ENCODE measurements at places on chromosomes 1 and 21.

DNA sequence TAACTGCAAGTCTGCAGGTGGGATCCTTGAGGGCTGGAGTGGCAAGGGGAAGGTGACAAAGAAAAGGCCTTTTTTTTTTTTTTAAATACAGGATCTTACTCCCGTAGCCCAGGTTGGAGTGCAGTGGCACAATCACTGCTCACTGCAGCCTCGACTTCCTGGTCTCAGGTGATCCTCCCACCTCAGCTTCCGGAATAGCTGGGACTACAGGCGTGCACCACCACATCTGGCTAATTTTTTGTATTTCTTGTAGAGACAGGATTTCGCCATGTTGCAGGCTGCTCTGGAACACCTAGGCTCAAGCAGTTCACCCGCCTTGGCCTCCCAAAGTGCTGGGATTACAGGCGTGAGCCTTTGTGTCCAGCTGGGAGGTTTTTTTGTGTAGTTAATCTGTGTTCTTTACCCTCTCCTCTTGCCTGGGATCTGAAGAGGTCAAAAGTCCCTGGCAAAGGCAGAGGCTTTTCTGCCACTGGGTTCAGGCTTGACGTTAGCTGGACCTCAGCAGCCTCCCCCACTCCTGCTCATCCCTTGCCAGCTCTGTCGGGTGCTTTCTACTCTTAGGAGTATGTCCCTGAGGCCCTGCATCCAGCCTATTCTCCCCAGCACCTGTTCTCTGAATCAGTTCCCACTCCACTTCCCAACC lies 5.2 kb downstream of the IL6R start:
- no peak for DNase-seq

DNA sequence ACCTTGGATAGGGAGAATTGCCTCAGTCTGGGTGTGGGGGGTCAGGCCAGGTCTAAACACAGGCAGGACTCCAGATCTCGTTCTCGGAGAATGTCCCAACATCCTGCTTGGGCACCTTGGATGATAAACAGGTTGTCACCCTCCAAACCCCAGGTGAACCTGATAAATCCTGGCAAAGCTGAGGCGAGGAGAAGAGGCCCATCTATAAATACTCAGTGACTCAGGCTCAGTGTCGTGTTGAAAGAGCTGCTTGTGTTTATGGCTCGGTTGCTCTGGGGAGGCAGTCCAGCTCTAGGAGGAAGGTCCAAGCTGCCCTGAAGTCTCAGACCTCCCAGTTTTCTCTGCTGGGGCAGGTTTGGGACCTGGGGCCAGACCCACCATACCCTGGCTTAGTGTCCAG lies 15.8 kb upstream of the TRIM63 start:
- DNase-seq = no peak

DNA sequence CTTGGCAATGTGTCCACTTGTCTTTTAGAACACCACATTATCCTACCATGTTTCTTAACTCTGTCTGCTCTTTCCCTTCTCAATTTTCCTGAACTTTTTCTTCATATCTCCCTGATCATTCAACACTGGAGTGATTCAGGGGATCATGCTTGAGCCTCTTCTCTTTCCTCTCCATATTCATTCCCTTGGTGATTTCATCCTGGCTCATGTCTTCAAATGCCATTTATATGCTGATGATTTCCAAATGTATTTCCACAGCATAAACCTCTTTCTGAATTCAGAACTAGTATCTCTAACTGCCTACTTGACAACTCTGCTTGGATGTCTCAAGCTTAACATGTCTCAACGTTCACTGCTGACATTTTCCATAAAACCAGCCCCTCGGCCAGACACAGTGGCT lies 8.5 kb upstream of the IVL start:
- DNase-seq = no peak

DNA sequence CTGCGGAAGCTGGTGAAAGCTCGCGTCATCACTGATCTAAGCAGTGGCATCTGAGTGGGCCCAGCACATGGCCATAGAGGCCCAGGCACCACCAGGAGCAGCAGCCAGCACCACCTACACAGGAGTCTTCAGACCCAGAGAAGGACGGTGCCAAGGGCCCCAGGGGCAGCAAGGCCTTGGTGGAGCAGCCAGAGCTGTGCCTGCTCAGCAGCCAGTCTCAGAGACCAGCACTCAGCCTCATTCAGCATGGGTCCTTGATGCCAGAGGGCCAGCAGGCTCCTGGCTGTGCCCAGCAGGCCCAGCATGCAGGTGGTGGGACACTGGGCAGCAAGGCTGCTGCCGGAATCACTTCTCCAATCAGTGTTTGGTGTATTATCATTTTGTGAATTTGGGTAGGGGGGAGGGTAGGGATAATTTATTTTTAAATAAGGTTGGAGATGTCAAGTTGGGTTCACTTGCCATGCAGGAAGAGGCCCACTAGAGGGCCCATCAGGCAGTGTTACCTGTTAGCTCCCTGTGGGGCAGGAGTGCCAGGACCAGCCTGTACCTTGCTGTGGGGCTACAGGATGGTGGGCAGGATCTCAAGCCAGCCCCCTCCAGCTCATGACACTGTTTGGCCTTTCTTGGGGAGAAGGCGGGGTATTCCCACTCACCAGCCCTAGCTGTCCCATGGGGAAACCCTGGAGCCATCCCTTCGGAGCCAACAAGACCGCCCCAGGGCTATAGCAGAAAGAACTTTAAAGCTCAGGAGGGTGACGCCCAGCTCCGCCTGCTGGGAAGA lies 3.2 kb upstream of the ARTN start:
- DNase-seq = no peak

DNA sequence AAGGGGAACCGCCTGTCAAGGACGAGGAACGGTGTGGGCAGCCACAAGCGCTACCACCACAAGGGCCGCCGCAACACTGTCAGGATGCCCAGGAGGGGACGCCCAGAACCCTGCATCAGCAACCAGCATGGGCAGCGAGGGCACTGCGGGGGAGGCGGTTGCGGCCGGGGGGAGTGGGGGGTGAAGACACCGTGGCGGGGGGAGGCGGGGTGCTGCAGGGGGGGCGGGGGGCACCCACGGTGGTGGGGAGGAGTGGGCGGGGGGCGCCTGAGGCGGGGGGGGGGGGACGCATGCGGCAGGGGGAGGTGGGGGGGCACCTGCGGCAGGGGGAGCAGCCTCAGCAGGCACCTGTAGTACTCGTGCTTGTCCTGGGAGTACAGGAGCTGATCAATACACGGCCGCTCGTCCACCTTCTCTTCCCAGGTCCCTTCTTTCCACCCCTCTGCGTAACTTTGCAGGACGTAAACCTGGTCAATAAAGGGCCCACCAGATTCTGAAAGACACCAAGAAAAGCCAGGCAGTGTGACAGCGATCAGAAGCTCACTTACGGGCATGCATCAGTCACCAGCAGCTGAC lies 4.6 kb downstream of the POFUT2 start:
- DNase-seq = no peak

DNA sequence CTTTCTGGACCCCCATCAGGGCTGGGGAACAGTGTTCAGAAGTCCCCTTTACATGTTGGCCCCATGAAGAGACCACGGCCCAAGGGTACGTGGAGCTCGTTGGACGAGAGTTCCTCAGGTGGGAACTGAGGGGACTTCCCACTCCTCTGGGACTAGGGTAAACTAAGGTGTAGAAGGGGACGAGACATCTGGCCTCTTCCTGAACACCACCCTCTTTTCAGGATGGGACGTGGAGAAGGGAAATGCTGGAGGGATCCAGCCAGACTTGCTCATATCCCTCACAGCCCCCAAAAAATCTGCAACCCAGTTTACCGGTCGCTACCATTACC lies 2.0 kb downstream of the NAXE start:
- DNase-seq = no peak

DNA sequence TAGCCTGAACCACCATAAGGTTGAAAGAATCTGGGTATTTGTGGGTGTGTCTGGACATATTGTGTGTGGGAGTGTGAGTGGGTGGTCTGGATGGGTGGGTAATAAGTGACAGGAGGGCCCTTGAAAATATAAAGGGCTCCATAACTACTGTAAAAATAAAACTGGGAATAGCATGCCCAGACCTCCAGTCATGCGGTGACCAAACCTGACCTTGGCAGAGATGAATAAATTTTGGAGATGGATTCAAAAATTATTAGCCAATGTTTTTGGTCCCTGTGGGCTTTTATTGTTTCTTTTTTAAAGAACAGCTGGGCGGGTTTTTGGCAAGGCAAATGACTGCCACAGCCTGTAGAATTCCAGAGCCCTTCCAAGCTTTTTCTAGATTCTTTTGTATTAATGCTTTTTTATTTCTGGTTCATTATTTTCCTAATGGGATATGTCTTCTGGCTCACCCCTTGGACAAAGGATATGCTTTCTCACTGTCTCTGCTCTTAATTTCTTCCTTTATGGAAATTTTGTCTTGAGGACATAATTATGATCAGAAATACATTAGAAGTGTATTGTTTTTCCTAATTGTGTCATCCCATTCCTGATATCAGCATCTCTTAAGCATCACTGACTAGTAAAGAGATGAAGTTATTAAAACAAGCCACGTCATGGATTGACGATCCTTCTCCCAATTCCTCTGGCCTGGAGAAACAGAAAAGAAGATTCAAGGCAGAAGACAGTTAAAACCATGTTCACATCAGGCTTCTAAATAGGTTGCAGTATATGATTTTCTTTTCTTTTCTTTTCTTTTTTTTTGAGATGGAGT lies 69.5 kb downstream of the NTMT2 start:
- no peak for DNase-seq

DNA sequence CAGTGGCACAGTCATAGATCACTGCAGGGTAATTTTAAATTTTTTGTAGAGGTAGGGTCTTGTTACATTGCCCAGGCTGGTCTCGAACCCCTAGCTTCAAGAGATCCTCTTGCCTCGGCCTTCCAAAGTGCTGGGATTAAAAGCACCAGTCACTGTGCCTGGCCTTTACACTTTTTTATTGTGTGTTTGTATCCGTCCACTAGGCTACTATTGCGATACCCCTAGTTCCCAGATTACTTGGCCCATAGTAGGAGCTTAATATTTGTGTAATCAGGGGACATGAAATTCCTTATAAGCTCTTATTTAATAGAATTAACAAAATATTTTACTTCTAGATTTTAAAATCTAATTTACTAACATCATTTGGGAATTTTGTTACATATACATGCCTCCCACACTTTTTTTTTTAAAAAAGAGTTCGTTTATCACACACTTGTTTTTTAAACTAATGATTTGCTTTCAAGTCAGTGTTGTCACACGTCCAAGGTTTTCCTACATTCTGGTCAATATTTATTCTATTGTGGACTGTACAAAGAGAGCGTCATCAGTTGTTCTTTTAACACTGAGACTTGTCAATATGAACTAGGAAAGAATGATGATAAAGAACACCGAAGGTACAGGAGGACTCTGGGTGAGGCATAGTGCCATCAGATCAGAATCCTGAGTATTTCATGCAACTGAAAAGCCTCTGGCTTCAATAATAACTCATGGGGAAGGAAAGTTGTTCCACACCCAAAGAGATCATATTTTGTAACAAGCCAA lies 63.7 kb downstream of the LEPR start:
- DNase-seq = no peak

DNA sequence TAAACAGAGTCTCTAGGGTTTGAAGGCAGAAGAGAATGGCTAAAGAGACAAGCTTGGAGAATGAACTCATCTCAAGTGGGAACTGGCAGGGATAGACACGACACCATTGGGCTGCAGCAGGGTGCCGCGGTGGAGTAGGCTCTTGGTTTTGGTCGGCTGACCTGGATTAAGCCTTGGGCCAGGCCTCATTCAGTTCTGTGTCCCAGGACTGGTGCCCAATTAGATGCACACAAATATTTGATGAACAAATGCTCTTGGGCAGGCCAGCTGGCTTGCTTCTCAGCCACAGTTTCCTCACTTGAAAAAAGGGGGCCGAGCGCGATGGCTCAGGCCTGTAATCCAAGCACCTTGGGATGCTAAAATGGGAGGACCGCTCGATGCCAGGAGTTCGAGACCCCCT lies 53.4 kb upstream of the CITED4 start:
- DNase-seq = no peak

- DNase-seq = peak; percentile 55
These were observed 1.2 kb downstream of the MAPKAPK2 start for GRCh38 chr1:206685769-206686477.

GRCh38 chr1:175479521-175480342 lies 263.7 kb downstream of the TNR start:
- no peak for DNase-seq

DNA sequence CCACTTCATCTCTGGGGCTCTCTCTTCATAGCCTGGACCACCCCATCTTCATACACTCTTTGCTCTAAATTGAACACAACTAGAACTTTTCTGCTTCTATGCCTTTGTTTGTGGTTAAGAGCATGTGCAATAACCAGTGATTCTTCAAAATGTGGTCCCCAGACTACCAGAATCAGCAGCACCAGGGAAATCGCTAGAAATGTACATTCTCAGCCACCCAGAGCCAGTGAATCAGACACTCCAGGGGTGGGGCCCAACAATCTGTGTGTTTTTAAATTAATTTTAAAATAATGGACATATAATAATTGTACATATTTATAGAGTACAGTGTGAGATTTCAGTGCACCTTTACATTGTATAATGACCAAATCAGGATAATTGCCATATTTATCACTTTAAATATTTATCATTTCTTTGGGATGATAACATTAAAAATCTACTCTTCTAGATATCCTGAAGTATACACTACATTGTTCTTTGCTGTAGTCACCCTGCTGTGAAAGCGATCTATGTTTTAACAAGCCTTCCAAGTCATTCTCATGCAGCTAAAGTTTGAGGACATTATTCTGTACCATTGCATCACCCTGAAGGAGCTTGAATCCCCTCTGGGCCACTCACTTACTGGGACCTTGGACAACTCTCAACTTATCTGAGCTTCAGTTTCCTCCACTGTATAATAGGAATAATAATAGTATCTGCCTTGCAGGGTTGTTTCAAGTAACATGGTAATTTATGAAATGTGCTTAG lies 10.8 kb downstream of the GRHL3 start:
- DNase-seq = no peak

DNA sequence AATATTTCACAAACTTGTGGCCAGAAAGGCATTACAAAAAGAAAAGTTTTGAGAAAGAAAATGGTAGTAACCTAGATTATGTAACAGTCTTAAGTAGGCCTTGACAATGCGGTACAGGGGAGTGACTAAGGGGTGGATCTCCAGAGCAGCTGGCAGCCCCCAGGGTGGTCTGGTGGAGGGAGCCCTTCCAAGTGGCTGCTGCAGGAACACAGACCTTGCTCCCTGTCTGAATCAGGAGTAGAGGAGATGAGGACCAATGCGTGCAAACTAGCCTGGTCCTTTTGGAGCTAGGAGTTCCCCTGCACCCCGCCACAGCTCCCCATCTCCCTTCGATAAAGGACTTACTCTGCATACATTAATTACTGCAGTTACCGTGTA lies 189.0 kb downstream of the NFIA start:
- DNase-seq = no peak

DNA sequence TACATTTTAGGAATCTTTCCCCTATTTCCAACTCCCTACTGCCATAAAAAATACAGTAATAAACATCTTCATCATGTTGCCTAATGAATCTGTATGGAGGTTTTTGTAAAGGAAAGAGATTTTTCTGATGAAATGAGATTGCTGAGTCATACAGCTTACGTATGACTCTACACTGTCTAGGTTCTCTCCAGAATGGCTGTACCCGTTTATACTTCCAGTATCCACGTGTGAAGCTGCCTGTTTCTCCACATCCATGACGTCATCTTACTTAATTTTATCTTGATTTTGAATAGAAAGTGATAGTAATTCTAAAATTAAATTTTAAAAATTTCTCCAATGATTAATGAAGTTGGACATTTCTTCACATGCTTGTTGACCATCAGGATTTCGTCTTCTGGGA lies 103.7 kb downstream of the COQ8A start:
- DNase-seq = no peak

GRCh38 chr1:18828224-18828623 lies 31.2 kb downstream of the TAS1R2 start:
- no peak for DNase-seq

- DNase-seq = peak; percentile 34
These were observed 4.1 kb upstream of the CACNA1E start for GRCh38 chr1:181479137-181479745.

Data from GM06990 (cell line).